ENCODE measurements at places on chromosomes 1 and 21. TPM values are rescaled to one million over a fixed set of nuclear protein-coding genes. Genes with fewer than 3 reads are reported as not detected.

DNA sequence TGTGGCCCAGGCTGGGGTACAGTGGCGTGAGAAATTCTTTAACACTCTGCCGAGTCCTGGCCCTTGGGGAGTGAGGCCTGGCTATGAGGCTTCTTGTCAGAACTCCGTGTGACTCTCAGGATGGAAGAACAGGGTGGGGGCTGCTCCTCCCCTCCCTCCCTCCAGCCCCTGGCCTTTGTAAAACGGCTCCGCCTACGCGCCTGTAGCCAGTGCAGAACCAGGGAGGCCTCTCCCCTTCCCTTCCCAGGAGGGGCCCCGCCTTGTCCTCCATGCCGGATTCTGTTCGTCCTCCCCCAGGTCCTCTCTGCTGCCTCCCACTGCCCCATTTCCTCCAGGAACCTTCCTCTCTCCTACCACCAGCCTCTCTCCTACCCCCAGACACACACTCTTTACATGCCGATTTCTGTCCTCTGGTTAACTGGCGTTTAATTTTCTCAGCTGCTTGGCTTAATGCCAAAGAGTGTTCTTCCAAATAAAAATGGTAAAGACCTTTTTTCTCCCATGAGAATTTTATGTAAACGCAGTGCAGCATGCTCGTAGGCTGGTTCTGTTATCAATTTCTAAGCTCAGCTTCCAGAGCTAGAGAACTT is 21.0 kb downstream of the PDE9A start:
- DNase-seq: no peak

Gene CD247
- total RNA-seq: not detected

DNA sequence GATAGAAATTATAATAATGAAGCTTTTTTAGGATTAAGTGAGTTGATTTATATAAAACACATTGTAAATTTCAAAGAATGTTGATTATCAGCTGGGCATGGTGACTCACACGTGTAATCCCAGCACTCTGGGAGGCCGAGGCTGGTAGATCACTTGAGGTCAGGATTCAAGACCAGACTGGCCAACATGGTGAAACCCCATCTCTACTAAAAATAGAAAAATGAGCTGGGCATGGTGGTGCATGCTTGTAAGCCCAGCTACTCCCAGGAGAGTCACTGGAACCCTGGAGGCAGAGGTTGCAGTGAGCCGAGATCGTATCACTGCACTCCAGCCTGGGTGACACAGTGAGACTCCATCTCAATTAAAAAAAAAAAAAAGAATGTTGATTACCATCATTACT is 18.4 kb downstream of the ADAMTS1 start:
- no peak for DNase-seq

Gene WNT3A
- total RNA-seq: not detected

- no peak for DNase-seq
These were observed 17.0 kb upstream of the LRRC8C start for GRCh38 chr1:89615676-89616598.

GRCh38 chr1:43987159-43987902 is 4.1 kb upstream of the CCDC24 start:
- no peak for DNase-seq

DNA sequence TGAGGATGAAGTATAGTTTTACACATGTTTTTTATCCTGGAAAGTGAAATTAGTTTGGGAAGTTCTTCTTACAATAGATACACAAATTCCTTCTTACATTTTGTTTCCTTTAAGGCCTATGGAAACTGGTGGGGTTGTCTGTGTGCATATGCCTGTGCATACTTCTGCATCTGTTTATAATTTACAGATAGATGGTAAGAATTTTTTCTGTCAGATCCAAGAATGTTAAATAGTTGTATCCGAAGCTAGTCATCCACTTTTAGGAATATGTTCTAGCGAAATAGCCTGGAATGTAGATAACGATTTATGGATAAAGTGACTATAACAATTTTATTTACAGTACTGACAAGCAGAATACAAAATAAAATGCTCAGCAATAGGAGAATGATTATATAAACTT is 194.1 kb downstream of the ROR1 start:
- DNase-seq: no peak

Gene MSH4
- total RNA-seq: 0.55 TPM

Gene ADAM30
- not detected for total RNA-seq

DNA sequence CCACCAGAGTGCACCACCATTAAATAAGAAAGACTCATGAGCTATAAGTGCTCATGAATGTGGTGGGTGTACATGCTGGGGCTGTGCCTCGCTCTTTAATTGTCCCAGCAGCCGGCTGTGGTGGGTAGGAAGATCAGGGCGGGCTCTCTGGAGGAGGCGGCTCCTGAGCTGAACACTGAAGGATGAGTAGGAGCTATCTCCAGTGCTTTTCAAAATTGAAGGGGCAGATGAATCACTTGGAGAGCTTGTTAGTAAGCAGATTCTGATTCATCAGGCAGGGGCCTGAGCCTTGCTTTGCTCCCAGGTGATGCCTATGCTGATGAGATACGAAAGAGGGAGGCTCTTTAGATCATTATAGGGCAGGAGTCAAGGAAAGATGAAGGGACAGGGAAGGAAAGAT is 54.1 kb downstream of the ETS2 start:
- no peak for DNase-seq

- DNase-seq: no peak
These were observed 44.1 kb upstream of the KCNQ4 start for GRCh38 chr1:40739455-40740008.
